ENCODE measurements at places on chromosomes 2 and 18.
A peak's percentile ranks its signal among the peaks of the same experiment; 100 is the strongest.

- no peak for DNase-seq
These were observed 210.7 kb upstream of the COPS8 start for GRCh38 chr2:236874866-236875481.

- no peak for DNase-seq
These were observed 194.2 kb upstream of the MEX3C start for GRCh38 chr18:51391731-51392130.

DNA sequence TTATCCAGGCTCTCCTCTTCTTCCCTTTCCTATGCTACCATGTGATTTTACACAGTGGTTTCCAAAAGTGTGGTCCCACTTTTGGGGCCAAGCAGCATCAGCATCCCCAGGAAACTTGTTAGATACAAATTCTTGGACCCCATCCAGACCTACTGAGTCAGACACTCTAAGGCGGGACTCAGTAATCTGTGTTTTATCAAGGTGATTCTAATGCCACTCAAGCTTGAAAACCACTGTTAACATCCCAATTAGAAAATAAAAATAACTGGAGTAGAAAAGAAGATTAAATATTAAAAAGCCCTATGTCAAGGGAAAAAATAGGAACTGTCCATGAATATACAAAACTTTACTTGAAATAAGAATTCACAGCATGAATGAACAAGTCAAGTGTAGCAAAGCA lies 10.8 kb downstream of the DSG2 start:
- DNase-seq, result no peak

GRCh38 chr2:135124924-135125886 lies 73.1 kb downstream of the RAB3GAP1 start:
- no peak for DNase-seq

DNA sequence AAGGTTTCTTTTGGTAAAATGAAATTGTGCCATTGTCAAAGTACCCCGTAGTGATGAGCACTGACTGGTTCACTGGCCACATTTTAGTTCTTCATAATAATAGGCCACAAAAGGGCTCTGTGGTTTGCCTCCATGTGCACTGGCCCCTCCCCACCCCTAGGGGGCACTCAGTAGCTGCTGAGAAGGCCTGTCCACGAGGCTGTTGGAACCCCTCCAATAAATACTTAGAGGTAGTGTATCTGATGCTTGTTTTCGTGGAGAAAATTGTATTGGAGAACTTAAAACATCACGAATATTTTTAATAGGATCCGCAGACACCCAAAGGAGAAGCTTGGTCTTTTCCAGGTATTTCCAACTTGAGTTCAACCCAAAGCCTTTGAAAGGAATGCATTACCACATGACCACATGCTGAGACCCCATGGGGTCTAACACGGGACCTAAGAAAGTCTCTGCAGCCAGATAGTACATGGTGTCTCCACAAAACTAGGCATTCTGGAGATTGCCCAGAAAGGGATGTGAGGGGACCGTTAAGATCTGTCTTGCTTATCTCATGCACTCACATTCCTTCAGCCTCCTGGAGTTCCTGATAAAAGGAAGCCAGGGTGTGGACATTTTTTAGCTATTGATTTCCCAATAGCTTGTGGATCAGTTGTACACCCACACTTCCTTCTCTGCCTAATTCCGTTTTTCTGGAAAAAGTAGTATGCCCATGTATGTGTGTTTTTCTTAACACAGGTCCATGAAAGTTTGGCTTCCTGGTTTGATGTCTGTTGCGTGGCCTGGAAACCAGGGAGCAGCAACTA lies 28.5 kb upstream of the NOSTRIN start:
- DNase-seq, result peak; percentile 26

- DNase-seq, result no peak
These were observed 128.6 kb upstream of the EPC2 start for GRCh38 chr2:148515976-148516375.

DNA sequence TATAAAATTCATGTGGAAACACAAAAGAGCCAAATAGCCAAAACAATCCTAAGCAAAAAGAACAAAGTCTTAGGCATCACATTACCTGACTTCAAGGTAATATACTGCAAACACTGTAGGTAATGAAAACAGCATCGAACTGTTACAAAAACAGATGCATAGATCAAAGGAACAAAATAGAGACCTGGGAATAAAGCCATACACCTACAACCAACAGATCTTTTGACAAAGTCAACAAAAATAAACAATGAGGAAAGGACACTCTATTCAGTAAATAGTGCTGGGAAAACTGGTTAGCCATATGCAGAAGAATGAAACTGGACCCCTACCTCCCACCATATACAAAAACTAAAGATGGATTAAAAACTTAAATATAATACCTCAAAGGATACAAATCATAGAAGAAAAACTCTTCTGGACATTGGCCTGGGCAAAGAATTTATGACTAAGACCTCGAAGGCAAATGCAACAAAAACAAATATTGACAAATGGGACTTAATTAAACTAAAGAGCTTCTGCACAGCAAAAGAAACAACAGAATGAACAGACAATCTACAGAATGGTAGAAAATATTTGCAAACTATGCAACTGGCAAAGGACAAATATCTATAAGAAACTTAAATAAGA lies 218.0 kb downstream of the PHLPP1 start:
- DNase-seq, result no peak

GRCh38 chr2:85795331-85796045 lies 41.7 kb downstream of the ATOH8 start:
- no peak for DNase-seq

DNA sequence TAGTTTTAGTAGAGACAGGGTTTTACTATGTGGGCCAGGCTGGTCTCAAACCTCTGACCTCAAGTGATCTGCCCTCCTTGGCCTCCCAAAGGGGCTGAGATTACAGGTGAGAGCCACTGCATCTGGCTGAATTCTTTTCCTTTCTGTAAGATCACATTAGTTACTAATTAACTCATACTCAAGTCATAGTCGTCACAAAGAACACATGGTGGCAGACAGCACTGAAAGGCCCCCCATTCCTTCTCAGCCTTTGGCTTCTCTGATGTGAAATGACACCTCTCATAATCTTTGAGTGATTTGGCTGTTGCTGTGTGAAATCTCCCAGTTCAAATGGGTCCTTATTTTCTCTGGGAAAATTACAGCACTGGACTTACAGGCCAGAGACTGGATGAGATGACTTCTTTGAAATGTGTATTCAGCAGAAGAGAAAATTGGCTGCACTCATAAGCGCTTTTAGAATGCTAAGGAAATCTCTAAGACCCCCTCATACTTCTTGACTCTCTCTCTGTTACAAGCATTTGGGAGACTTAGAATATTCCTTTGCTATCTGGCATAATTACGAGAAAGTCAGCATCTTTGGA lies 764.8 kb downstream of the RNF144A start:
- no peak for DNase-seq

GRCh38 chr18:75635096-75635495 lies 207.6 kb upstream of the SMIM21 start:
- DNase-seq, result no peak

- no peak for DNase-seq
These were observed 1387.1 kb upstream of the TMEFF2 start for GRCh38 chr2:193581807-193582206.

DNA sequence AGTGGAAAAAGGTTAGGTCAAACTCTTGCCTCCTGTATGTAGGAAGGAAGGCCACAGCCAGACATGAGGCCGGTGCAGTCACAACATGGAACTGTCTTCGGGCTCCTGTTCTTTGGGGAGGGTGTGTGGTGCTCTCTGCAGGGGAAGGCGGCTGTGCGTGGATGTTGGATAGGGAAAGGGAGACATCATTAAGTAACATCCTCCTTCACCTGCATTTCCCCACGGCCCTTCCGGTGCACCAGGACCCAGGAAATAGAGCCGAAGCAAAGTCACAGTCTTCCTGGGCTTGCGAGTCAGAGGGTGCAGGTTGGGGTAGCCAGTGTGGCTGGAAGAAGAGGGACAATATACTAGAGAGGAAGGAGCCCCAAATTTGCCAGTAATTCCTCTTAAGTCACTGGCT lies 78.9 kb upstream of the SMAD7 start:
- DNase-seq, result no peak

GRCh38 chr2:68469935-68470334 lies 2.5 kb downstream of the APLF start:
- DNase-seq, result no peak

DNA sequence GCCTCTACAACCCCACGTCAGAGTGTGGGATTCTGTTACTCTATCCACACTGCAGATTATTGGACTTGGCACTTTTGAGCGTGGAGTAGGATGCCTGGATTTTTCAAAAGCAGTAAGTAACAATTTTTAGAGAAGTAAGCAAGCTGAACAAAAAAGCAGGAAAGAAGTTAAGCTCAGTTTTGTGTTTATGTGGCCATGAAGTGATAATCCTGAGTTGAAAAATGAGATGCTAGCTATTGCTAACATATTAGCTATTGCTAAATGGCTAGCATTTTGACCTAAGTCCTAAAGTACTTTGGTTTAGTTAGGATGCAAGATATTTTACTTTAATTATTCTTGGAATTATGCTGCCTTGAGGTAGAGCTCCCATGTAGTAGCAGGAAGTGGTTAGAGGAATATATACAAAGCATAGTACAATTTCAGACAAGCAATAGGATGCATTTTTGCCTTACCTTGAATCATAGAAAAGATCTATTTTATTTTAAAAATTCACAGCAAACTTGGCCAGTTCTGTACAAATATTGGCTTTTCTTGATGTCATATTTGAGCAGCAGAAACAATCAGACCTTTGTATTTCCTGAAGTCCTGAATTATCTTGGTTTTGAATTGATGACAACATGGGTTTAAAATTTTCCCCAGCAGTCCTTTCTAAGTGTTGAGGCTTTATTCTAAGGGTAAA lies 74.6 kb downstream of the COX7A2L start:
- DNase-seq, result no peak

- DNase-seq, result no peak
These were observed 2.4 kb upstream of the PAX3 start for GRCh38 chr2:222301053-222301795.

GRCh38 chr18:7886436-7886835 lies 319.3 kb downstream of the PTPRM start:
- no peak for DNase-seq

DNA sequence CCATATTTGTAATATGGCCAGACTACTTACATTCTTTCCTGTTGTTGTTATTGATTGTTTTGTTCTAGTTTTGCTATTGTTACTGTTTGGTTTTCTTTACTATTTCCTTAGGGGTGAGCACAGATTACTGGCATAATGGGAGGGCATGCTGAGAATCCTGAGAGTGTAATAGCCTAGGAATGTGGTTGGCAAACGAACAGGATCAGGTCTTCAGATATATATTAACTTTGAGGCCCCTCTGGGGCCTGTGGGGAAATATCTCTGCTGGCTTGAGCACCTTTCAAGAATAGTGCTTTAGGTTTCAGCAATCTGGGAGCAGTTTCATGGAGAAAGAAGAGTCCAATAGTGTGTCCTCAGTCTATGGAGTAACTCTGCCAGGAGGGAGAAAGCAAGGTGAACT lies 144.4 kb downstream of the THSD7B start:
- DNase-seq, result no peak

DNA sequence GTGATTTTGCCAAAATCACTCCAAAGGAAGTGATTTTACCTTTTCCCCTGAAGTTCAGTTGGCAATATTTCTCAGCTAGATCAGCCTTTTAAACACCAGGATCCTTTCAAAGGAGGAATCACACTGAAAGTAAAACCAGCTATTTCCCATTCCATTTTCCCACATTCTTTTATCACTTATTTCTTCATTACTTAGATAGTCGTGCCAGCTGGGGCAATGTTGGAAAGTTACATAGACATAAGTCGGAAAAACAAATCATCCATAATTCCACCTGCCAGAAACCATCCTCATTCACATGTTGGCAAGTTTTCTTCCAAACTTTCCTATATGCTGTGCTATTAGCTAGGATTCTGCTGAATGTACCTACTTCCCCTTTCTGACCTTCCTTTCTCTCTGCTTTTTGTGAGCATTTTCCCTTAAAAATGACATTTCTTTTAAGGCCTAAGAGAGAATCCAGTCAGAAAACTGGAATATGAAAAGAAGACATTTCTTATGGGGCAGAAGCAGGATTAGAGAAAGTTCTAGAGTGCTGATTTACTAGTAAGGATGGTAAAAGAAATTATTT lies 170.0 kb upstream of the STK17B start:
- no peak for DNase-seq
